ENCODE measurements at places on chromosomes 12 and 14.

DNA sequence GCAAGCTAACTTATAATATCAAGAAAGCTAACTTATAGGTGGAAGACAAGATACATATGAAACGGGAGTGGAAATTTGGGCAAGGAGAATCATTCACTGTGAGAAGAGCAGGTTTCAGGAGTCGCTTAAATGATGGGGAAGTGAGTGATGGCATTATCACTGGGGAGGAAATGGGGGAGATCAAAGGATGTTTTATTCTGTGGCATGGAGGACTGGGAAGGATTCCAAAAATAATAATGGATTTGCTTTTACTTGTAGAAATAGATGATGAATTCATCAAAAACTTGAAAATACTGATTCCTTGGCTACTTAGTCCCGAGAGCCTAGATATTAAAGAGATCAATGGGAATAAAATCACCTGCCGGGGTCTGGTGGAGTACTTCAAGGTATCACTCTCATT lies 47.8 kb downstream of the SAV1 start:
- DNase-seq, result no peak

- no peak for DNase-seq
Measured at GRCh38 chr14:61077951-61078720, 97.1 kb downstream of the SLC38A6 start.

DNA sequence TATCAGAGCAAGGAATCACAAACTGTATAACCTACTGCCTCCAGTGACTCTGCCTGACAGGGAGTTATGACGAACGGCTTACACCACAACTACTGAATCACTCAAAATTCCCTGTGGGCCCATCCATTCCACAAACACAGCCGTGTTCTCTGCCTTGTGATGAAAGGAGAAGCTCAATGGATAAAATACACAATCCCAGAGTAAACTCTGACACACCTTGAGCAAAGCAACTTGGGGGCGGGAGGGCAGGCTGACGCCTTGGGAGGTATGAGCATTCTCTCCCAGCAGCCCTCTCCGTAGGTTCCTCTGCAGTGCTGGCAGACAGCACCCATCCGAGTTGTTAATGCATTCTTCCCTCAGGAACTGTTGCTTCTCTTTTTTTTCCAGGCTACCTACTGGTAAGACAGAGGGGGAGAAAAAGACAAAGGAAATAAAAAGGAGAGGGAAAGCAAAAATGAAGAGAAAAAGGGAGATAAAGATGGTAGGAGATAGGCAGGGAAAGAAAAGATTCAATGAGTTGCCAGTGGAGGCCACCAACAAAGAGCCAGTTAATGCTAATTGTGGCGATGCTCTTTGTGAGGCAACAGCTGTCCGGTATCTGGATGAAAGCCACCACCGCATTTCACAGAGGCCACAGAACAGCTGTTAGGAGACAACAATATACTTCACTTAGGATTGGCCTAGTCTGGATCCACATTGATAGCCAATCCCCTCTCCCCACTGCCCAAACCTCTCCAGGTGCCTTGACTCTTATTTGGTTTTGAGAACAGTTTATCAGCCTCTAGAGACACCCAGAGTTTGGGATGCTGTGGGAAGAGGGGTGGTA lies 4.7 kb upstream of the DIO2 start:
- no peak for DNase-seq

GRCh38 chr12:63308671-63309070 lies 157.7 kb upstream of the AVPR1A start:
- DNase-seq, result no peak

GRCh38 chr12:19518209-19518608 lies 78.9 kb downstream of the AEBP2 start:
- DNase-seq, result no peak

- peak; percentile 64 for DNase-seq
Measured at GRCh38 chr14:99261912-99262787, 9.8 kb downstream of the BCL11B start.

DNA sequence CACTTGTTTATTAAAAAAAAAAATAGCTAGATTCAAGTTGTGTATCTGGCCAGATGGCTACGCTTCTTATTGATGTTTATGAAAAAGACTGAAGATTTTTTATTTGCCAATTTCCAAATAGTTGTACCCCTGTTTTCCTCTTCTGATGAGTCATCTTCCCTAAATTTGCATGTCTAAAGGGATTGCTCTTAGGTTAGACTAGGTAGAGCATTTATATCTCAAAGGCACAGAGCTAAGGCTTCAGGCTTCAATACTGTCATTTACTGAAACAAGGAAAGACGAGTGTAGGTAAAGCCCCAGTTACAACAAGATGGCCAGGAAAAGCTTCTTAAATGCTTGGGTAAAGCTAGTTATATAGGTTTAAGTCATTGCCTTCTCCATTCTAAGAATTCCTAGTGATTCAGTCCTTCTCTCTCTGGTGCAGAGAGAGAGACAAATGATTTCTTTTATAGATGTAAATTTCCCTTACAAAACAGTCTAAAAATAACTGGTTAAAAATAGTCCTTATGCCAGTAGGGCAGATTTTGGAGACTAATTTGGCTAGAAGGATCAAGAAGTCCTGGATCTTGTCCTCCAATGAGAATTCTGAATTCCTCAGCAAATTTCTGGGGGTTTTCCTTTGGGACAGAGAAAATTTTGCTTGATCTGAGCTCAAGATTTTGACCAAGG lies 26.1 kb downstream of the LEMD3 start:
- DNase-seq, result no peak
